ENCODE measurements at places on chromosomes 13 and 19.

DNA sequence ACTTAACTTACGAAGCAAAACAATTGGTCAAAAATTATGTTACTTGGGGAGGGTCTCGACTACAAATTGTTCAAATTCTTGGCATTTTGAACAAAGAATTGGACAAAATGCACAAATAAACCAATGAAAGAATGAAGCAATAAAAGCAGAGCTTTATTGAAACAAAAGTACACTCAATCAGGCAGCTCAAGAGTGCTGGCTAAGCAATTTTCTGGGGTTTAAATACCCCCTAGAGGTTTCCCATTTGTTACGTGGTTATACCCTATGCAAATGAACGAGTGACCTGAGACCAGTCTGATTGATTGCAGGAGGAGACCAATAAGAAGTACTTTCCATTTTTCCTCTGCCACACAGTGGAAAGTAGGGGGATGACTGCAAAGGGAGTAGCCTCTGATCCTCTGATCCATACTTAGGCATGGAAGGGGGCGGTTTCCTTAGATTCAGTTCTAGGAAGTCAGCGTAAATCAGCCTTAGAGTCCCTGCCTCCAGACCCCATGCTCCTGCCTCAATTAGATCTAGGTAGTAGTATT is 228.6 kb downstream of the EFNB2 start:
- no peak for DNase-seq

DNA sequence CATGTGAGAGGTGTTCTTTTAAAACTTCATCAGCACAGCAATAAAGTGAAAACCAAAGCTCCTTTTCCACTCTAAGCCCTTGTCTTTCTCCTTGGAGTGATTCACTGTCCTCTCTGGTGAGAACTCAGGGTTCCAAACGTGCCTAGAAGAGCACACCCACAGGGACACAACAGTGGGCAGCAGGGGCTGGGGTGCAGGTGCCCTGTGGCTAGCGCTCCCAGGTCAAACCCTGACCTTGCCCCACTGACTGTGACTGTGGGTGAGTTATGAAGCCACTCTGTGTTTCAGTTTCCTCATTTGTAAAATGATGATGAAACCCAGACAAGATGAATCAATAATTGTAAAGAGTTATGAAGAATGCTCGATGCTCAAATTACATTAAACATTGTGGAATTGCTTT is 37.6 kb upstream of the IGFL1 start:
- DNase-seq: no peak

- no peak for DNase-seq
Measured at GRCh38 chr13:37382146-37382545, 216.4 kb downstream of the POSTN start.

- DNase-seq: peak; percentile 38
Measured at GRCh38 chr19:56367829-56368711, 25.3 kb downstream of the ZNF582 start.

- DNase-seq: no peak
Measured at GRCh38 chr19:51161266-51161665, 19.2 kb downstream of the SIGLEC7 start.

DNA sequence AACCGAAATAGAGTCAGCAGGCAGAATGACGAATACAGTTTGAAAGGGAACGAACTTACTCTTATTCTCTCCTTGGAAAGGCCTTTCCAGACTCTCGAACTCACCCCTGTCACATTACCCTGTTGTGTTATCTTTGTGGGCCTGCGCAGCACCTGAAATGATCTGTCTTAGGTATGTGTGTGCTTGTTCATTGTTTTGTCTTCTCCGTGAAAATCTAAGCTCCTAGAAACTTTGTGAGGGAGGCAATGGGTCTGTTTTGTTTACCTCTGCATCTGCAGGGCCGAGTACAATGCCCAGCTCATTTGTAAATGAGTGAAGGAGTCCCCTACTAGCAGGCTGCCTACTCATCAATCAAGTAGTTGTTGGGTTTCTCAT is 19.6 kb downstream of the HMGB1 start:
- no peak for DNase-seq

GRCh38 chr19:19445911-19446361 is 40.5 kb downstream of the GATAD2A start:
- DNase-seq: no peak

GRCh38 chr13:73913751-73914518 is 220.3 kb downstream of the KLF12 start:
- DNase-seq: no peak

GRCh38 chr13:24922387-24922744 is 158.4 kb downstream of the RNF17 start:
- DNase-seq: no peak

GRCh38 chr19:43713208-43713607 is 2.7 kb upstream of the IRGC start:
- no peak for DNase-seq

GRCh38 chr13:97284558-97284957 is 62.4 kb downstream of the MBNL2 start:
- no peak for DNase-seq

DNA sequence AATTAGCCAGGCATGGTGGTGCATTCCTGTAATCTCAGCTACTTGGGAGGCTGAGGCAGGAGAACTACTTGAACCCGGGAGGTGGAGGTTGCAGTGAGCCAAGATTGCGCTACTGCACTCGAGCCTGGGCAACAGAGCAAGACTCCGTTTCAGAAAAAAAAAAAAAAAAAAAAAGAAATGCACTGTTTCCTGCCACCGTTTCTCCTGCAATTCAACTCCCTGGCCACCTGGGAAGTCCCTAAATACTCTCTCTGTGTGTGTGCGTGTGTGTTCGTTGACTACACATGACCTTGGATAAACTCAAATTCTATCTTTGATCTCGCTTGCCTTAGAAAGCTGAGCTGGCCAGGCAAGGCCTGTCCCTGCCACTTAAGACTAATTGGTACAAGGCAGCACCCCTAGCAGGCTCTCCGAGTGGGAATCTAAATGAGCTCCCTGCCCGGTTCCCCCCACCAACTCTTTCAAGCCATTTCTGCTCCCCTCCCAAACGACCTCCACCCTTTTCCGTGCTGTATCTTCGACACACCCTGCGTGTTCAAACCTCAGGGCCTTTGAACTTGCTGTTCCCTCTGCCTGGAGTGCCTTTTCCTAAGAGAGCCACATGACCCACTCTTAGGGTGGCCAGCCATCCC is 5.2 kb upstream of the BCAT2 start:
- DNase-seq: no peak

- peak; percentile 86 for DNase-seq
Measured at GRCh38 chr19:7488736-7489353, at the start of gene PEX11G. Gene PEX11G (minus strand): TSS chr19:7489035. CDS start chr19:7489010, 25 bp downstream.

GRCh38 chr13:40271931-40272775 is 394.3 kb downstream of the FOXO1 start:
- DNase-seq: no peak

- DNase-seq: no peak
Measured at GRCh38 chr19:10419646-10420443, 493 bp upstream of the PDE4A start.

DNA sequence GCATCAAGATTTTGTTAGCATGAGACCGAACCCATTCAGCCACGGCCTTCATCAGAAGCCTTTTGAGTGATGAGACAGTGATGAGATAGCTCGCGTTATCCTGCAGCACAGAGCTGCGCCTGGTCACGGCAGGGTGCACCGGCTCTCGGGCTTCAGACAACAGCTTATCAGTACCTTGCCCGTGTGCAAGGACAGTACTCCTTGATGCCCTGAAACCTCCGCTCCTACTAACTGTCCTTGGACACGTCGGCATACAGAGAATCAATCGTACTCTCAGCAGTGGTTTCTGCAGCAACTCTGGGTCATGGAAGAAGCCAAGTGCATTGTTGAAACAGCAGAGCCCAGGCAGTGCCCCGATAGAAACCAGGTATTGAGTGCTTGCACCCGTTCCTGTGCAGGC is 40.7 kb downstream of the IRS2 start:
- DNase-seq: no peak

Measured in activated T-helper 1 cell treated with anti-CD3 and anti-CD28 coated beads, Interleukin-2, amount 50 U/mL, for 16 hours (primary cell).